ENCODE measurements at places on chromosomes 4 and X.

GRCh38 chrX:22135994-22136684 is 104.0 kb downstream of the PHEX start:
- DNase-seq, result no peak

- DNase-seq, result no peak
Measured at GRCh38 chr4:182231080-182231479, 12.1 kb upstream of the TENM3 start.

GRCh38 chr4:143036443-143036842 is 148.3 kb upstream of the USP38 start:
- DNase-seq, result no peak

DNA sequence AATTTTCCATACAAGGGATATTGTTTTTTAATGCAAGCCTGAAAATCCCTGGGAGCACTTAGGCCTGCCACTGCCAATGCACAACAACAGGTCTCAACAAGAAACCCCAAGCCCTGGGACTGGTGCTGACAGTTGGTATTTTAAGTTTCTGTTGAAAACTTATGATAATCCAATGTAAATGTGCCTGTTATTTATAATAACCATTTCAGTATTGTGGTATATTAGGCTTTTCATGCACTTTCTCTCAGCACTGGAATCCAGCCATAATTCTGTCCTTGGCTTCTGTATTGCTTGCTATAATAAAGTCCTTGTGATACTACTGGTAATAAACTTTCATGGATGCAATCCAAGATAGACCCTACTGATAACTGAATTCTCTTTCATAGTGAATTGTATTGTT is 218.9 kb downstream of the PCDH7 start:
- no peak for DNase-seq

Measured in CD4-positive, alpha-beta T cell treated with Interleukin-15 for 1 hour (primary cell).